ENCODE measurements at places on chromosomes 2 and 18.

DNA sequence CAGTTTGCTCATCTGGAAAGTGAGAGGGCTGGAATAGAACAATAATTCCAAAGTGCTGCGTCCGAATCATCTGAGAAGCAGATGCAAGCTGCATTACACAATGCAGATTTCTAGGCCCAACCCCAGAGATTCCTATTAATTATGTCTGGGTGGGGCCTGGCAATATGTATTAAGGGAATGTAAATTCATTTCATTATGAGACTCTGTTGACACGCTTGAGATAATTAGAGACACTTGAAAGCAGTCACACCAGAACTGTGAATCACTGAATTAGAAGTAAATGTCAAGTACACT is 54.7 kb upstream of the HK2 start:
- no peak for DNase-seq

GRCh38 chr18:12474876-12475275 is 67.1 kb downstream of the PRELID3A start:
- no peak for DNase-seq

GRCh38 chr2:1611886-1612285 is 132.4 kb downstream of the PXDN start:
- no peak for DNase-seq

GRCh38 chr2:210288408-210288807 is 26.6 kb downstream of the MYL1 start:
- DNase-seq: no peak

DNA sequence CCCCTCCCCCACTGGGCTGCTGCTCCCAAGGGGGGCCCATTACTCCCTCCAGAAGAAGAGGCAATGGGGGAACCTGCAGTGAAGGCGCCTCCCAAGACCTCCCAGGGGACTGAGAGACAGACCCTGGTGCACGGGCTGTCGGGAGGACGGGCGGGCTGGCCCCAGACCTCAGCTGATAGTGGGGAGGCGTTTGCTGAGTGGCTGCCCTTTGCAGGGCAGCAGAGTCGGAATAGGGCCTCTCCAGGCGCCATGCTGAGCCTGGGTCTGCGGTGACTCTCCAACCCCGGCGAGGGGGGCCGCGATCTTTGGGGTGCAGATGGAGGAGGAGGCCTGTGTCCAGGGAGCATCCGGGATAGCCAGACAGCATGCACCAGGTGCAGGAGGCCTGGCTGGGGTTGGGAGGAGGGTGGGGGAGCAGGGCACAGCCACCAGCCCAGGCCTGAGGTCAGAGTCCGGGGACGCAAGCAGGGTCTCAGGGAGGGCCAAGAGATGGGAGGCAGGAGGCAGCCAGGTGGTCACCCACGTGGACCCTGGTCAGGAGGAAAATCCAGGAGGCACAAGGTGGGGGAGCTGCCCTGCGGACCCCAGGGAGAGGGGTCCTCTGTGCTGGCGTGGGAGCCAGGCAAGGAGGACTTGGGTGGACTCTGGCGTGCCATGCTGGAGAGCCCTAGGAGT is 11.0 kb downstream of the CROCC2 start:
- no peak for DNase-seq

DNA sequence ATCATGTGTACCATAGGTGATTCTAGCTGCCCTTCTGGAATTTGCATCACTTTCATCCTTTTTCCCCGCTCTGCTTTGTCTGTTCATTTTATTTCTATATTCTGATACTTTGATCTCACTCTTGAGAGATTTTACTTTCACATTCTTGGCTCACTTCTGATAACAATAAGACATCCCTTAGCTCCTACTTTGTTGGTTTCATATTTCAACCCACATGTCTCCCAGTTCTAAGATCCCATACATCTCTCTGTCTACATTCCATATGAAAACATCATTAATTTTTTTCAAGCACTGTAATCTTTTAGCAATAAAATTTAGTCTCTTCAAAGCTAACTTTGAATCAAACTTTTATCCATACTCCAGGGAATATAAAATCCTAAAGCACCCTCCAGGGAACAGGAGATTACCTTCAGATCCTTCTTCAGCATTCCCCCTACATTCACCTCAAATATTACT is 75.6 kb downstream of the COL3A1 start:
- DNase-seq: no peak

DNA sequence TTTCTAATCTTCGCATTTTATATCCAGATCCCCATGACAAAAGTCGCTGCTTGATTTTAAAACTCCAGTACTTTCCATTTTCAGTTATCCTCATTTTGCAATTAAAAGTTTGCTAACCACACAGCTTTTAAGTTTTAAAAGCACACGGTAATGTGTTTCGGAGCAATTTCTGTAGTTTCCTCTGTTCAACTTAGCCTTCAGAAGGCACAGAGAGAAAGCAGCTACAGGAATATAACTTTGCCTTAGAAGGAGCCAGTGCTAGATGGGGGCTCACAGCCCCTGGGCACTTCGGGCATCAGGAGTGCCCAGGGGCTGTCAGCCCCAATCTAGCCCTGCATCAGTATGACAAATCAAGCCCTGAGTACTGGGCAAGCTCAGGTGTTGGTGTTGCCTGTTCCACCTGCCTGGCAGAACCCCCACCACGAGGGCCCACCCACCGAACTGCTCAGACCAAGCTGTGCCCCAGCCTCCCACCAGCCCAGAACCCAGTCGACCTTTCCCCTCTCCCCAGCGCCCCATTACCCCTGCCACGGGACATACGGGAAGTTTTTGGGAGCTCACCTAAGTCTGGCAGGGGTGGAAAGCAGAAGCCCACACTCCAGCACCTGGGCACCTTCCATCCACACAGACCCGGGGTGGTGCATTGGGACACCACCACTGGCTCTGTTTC is 47.3 kb downstream of the TRABD2A start:
- DNase-seq: no peak

- DNase-seq: no peak
Observed at GRCh38 chr2:12278217-12278750, 438.5 kb upstream of the TRIB2 start.

- peak; percentile 73 for DNase-seq
Observed at GRCh38 chr2:203484266-203485112, 50.6 kb downstream of the RAPH1 start.

- no peak for DNase-seq
Observed at GRCh38 chr2:3396920-3397559, 17.5 kb downstream of the TRAPPC12 start.

- no peak for DNase-seq
Observed at GRCh38 chr2:1654696-1655374, 89.5 kb downstream of the PXDN start.

DNA sequence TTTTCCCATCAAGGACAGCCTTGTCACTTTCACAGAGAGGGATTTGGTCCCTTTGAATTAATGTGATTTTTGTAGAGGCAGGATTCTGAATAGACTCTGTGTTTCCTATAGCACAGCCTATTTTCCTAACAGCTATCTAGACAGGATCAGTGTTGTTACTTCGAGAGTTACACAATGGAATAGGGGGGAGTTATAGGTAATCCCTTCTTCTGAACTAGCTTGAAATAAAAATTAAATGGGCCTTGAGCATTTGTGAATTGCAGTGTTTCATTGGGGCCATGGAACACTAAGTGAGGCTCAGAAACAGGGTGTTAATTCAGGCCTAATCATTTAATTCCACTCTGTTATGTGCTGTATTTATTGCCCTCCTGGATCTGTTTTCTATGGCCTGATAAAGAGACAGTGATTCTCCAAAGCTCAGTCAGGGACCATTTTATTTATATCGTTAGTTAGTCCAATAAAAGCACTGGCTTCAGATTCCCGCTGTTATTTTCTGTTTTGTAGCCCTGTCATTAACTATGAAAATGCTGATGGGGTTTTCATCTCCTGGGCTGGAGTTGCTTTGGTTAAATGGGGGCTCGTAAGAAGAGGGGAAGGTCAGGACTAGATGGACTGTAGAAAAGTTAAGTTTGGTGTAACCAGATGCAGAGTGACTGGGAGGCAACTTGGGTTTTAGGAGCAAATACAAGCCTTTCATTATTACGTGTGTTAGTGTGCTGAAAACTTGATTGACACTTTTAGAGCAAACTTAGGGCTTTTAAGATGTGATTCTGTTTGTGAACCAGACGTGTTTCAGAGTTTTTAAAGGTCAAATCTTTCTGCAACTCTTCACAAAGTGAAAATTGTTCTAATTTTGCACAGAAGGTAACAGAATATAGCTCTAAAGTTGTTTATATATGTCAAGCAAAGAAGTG is 461.0 kb upstream of the HNRNPA3 start:
- no peak for DNase-seq

DNA sequence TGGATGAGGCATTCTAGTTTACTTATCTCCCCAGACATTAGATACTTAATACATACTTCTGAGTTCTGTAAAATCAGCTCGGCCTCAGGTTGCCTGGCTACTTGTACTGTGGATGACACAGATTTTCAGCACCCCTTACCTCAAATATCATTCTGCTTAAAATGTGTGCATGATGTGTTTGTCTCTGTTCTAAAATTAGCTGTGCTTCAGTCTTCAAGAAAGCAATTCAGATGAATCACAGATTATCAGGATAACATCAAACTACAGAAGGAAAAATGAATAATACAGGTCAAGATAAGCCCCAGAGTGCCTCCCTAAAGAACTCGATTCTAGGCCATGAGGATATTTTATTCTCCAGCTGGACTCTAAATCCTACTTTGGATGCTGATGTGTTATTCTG is 21.3 kb upstream of the MAPRE2 start:
- no peak for DNase-seq

GRCh38 chr2:241315879-241316631 is at the start of gene SEPTIN2:
TSS of gene SEPTIN2 (plus strand) at chr2:241315925. CDS start at chr2:241324233, 8,308 bp downstream.
- peak; percentile 86 for DNase-seq

- DNase-seq: no peak
Observed at GRCh38 chr2:146417942-146418341, 1426.9 kb upstream of the ACVR2A start.

- DNase-seq: peak; percentile 91
Observed at GRCh38 chr18:23828426-23828825, 139.2 kb downstream of the LAMA3 start.

DNA sequence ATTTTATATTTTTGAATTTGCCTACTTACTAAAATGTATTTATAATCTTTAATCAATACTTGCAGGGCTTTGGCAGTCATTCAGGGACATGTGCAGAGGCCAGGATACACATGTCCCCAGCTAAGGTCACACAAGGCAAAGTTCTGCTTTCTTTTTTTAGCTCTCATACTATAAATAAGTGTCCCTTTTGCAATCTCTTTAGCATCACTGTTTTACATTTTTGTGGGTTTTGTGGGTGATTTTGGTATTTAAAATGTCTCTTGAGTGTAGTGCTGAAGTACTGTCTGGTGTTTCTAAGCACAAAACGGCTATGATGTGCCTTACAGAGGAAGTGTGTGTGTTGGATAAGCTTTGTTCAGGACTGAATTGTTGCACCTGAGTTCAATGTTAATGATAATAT is 309.0 kb upstream of the GULP1 start:
- no peak for DNase-seq

- DNase-seq: no peak
Observed at GRCh38 chr18:43303376-43303775, 26.1 kb upstream of the SYT4 start.

GRCh38 chr2:65377556-65378192 is 54.7 kb downstream of the SPRED2 start:
- DNase-seq: no peak

DNA sequence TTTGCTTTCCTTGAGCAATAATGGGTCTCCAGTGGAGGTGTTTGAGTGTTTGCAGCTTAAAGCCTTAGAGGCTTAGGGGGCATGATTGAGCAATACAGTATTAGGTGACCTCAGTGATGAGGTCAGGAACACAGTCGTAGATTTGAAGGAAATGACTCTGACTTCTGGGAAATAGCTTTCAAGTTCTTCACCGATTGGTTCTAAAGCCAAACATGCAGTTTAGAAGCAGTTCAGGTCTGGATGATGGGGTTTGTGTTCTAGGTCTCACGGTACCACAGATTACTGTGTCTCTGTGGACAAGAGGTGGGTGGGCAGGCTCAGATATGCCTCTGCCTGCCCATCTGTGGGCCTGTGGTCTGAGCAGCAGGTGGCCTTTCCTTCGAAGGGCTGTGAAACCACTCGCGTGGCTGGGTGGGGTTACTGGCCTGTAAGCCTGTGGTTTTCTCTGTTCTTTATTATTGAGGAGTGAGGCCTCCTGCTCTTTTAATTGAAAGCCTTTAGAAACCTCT is 7.8 kb downstream of the MTHFD2 start:
- peak; percentile 67 for DNase-seq

DNA sequence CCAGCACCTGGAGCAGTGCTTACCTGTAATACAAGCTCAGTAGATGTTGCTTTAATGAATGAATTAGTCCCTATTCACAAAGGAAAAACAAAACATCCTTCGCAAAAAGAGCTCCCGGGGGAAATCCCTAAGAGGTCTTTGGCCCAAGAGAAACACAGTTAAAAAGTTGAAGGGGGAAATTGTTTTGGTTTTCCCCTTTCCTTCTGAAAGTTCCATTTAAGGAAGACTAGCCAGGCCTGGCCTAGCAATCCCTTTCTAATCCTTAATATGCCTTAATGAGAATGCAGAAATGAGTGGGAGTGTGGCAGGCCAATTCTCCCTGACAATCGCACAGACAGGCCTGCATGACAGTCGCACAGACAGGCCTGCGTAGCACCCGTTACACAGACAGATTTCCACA is 33.5 kb upstream of the REL start:
- no peak for DNase-seq

DNA sequence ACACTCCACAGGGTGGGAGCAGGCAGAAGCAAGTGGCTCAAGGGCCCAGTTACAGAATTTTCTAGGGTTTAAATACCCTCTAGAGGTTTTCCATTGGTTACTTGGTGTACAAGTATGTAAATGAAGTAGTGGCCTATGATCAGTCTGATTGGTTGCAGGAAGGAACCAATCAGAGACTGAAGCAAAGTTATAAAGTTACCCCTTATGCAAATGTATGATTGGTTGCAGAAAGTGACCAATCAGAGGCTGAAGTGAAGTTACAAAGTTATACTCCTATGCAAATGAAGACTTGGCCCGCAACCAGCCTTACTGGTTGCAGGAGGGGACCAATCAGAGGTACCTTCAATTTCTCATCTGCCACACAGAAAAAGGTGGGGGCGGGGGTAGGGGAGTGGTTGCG is 154.6 kb downstream of the INO80D start:
- no peak for DNase-seq

- no peak for DNase-seq
Observed at GRCh38 chr2:207792244-207792785, 22.6 kb upstream of the FZD5 start.

GRCh38 chr18:78659748-78660147 is 319.9 kb upstream of the SALL3 start:
- no peak for DNase-seq

- DNase-seq: no peak
Observed at GRCh38 chr2:217842017-217842416, 160.8 kb downstream of the TNS1 start.

DNA sequence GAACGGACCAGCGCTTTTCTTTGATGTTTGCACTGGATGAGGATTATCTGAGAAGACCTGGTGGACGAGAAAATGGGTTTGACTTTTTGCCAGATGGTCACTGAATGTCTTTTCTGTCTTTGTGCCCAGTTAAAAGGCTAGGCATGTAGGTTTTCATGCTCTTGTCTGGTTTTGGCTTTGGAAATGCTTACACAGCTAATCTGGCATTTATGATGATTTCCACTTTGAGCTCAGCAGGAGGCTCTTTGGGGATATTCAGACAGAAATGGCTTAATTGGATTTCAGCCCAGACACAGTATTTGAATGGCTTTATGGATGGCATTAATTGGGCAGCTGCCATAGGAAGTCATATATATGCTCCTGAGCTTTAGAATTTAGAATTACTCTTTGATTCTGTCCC is 59.6 kb downstream of the NCK2 start:
- DNase-seq: no peak

GRCh38 chr2:196077821-196078220 is 9.2 kb upstream of the DNAH7 start:
- no peak for DNase-seq

- peak; percentile 46 for DNase-seq
Observed at GRCh38 chr2:179440642-179441251, 176.1 kb upstream of the SESTD1 start.

GRCh38 chr2:97735161-97735561 is 21.8 kb downstream of the ZAP70 start:
- no peak for DNase-seq

All from CD4-positive, alpha-beta T cell treated with Interleukin-17A for 1 hour (primary cell).